Erythroblast (primary cell): ENCODE measurements at places on chromosomes 11 and 22.

GRCh38 chr22:35126993-35127392 lies 61.0 kb downstream of the ISX start:
- no peak for DNase-seq

- DNase-seq, result no peak
Observed at GRCh38 chr11:67628710-67629385, 889 bp downstream of the NUDT8 start.

GRCh38 chr11:121780971-121781370 lies 328.2 kb upstream of the SORL1-AS1 start:
- no peak for DNase-seq

DNA sequence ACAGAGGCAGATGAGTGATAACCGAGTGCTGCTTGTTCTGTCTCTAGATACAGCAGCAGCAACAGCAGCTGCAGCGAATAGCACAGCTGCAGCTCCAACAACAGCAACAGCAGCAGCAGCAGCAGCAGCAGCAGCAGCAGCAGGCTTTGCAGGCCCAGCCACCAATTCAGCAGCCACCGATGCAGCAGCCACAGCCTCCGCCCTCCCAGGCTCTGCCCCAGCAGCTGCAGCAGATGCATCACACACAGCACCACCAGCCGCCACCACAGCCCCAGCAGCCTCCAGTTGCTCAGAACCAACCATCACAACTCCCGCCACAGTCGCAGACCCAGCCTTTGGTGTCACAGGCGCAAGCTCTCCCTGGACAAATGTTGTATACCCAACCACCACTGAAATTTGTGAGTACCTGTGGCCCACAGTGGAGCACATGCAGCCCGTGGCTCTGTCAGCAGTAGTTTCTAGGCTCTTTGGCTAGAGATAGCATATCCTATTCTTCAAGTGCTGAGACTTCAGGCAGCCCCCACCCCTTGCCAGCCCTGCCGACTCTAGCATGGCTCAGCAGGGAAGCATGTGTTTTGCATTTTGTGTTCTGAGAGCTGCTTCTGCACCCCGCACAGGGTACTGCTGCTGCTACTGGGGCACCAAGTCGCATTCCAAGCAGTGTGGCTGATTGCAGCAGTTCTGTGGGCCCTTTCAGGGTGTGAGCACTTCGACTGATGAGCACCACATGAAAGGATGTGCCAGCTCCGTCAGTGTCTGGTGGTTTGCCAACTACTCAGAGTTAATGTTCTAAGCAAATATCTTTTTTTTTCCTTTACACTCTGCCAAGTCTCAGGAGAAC lies 59.2 kb downstream of the MED15 start:
- no peak for DNase-seq

GRCh38 chr22:38941488-38941987 lies 15.9 kb upstream of the APOBEC3A start:
- no peak for DNase-seq

DNA sequence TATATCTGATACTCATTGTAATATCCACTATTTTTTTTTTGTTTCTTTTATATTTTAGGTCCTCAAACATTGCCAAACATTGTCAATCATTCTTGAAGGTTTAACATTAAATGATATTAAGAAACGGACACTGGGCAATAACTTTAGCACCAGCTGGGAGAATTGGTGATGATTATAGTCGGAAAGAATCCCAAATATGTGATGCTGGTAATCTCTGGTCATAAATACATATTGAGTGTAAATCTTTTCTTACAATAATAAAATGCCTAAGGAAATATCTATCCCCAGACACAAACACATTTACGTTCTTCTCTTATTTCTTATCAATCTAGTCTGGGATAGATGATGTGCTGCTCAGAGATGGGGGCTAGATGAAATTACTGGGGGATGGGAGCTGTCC lies 25.2 kb downstream of the OR51E2 start:
- DNase-seq, result no peak

DNA sequence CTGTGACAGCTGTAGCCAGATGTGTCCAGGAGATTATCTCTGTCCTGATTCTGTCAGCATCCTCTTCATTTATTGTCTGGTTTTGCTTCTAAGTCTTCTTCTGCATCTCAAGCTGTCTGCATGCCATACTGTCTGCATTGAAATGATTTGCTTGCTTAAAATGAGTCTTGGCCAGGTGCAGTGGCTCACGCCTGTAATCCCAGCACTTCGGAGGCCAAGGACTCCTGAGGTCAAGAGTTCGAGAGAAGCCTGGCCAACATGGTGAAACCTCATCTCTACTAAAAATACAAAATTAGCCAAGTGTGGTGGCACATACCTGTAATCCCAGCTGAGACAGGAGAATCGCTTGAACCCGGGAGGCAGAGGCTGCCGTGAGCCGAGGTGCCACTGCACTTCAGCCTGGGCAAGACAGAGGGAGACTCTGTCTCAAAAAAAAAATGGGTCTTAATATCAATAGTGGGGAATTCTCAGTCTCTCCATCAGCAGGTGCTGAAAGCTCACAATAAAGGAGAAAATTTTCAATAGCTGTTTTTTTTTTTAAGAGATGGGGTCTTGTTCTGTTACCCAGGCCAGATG lies 39.2 kb upstream of the AMPD3 start:
- DNase-seq, result no peak

DNA sequence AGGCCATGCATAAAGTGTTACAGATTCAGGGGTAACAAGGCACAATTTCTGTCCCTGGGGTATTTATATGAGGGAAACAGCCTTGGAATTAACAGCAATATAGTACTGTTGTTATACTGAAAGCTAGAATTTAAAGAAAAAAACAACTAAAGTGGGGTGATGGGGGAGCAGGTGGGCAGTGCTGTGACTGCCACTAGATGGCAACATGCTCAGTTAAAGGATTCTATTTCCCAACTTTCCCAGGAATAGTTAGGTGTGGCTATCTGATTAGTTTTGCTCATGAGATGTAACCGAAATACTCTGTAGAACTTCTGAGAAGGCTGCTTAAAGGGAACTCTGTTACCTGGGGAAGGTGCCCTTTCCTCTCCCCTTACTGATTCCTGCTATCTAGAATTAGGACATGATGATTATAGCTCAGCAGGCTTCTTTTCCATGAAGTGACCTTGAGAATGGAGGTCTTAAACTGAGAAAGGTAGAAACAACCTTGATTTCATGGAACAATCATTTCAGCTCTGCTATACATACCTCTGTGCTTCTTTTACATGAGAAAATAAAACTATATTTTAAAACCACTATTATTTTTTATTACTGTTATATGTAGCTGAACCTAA lies 102.6 kb downstream of the RELT start:
- peak; percentile 8 for DNase-seq

DNA sequence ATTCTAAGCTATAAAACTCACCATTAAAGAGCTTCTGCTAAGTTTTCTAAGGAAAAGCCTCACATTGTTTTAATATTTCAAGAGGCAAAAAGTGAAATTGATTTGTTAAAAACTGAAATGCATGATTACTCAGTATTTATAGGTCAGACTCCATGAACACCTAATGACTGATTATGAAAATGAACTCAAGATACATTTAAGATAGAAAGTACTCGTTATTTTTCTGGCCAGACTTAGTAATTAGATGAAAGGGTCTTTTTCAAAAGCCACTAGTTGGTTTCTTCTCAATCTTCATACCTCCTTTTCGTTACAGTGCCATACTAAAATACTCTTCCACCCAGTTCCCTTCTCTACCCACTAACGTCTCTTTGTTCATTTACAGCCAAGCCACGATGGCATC lies 56.3 kb downstream of the VSIG10L2 start:
- DNase-seq, result no peak

DNA sequence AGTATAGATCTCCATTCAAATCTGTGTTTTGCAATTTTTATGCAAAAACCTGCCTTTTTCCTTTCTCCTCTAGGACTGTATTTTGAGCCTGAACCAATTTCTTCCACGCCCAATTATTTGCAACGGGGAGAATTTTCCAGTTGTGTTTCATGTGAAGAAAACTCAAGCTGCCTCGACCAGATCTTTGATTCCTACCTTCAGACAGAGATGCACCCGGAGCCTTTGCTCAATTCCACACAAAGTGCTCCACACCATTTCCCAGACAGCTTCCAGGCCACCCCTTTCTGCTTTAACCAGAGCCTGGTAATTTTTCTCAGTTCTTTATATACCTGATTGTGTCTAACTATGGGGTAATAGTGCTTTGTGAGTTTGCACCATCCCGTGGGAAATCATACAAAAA lies 8.0 kb downstream of the POU2AF3 start:
- DNase-seq, result no peak

DNA sequence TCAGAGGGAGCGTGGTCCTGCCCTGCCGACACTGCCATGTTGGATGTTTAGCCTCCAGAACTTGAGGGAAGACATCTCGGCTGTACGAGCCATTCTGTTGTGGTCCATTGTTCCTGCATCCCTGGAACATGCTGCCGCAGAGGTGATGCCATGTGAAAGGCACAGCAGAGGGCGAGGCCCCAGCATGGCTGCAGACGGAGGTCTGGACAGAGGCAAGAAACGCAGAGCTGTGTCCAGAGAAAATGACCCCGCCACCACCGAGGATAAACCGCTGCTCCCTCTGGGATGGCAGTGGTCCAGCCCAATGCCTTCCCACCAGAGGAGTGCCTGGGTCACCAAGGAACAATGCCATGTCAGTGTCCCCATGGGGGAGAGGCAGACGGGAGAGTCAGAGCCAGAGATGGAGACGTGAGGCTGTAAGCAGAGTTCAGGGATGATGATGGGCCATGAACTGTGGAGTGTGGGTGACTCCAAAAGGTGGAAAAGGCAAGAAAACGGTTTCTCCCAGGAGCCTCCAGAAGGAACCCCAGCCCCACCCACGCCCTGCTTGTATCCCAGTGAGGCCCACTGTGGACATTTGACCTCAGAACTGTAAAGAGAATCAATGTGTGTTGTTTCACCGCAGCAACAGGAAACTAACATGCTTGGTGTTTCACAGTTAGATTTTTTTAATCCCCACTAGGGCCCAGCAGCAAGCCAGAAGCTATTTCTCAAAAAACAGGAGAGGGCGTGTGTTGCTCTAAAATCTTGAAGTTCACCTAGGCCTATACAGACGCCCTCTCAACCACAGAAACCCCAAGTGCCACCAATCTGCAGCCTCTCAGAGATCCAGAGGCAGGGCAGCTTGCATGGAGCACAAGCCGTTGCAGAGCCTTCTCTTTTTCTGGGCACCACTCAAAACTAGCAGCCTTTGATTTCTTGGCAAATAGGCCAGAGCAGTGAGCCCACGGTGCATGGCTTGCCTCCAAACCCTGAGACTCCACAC lies 1422.9 kb downstream of the TBC1D22A start:
- no peak for DNase-seq

GRCh38 chr11:118838905-118839553 lies 44.7 kb upstream of the CXCR5 start:
- DNase-seq, result no peak

- no peak for DNase-seq
Observed at GRCh38 chr11:44345781-44346180, 35.8 kb upstream of the ALX4 start.

- DNase-seq, result no peak
Observed at GRCh38 chr22:19195796-19196731, 17.5 kb upstream of the SLC25A1 start.

DNA sequence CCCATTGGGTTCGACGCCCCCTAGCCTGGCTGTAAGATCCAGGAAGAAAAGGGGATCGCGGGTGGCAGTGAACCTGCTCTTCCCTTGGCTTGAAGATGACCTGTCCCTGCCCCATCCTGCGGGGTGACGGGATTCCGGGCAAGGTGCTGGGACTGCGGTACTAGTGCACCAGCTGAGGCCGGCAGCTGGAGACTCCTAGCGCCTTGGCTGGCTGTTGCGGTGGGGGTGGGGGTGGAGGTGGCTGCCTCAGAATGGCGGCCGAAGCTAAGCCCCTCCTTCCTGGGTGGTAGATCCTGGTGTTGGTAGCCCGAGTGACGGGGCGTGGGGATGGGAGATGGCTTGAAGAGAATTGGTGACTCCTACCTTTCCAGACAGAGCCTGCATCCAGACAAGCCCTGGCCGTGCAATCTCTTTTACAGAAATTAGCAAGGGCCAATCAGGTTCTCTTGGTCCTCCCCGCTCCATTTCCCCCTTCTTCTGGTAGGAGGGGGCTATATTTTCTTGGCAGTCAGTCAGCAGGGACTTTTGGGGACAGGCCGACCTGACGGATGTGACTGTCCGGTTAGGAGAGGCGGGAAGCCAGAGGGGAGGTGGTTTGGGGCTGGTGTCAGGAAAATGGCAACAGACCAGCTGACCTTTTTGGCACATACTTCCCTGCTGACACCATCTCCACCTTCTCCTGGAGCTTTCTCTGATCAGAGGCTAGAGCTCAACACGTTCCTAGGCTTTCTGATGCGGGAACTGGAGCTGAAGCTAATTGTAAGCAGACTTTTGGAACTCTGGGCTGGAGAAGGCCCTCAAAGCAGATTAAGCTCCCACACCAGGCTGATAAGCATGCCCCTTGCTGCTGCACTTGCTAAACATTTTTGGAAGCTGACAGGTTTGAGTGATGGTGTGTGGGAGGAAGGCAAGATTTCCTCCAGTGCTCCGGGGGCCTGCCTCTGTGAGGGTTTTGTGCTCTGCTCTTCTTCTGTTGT lies 2.0 kb downstream of the NAV2 start:
- no peak for DNase-seq

DNA sequence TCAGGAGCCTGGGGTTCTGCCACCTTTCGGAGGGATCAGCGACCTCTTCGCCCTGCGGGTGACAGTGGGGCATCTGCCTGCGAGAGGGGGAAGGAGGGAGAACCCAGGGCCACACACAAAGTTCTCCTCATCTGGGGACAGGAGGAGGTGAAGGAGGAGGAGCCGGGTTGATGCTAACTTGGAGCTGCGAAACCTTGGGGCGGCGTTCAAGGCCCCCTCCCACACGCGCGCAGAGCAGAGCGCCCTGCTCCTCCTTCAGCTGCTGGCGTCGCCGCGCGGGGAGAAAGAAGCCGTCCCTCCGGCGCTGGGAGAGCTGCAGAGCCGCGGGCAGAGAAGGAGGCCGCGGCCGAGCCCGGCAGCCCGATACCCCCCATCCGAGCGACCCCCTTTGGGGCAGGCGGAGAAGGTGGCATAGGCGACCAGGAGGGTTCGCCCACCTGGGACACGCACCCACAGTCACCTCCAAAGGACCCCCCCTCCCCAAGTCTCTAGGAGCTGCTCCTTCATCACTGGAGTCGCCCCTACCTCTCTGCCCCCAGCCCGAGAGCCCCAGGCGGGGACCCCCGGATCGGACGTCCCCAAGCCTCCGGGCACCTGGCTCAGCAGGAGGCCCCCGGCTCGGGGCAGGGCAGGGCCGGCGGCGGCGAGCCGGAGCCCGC lies at the start of gene RASD2:
Gene RASD2 (plus strand): TSS at position 237 of the 659 bp plus-strand sequence. CDS start 5,979 bp downstream, outside the sequence.
- peak; percentile 38 for DNase-seq

- DNase-seq, result peak; percentile 55
Observed at GRCh38 chr11:73866095-73866579, 10.5 kb downstream of the COA4 start.
